ENCODE measurements at places on chromosomes 6 and 20.

GRCh38 chr6:19998541-19998940 is 161.4 kb downstream of the ID4 start:
- DNase-seq = no peak

DNA sequence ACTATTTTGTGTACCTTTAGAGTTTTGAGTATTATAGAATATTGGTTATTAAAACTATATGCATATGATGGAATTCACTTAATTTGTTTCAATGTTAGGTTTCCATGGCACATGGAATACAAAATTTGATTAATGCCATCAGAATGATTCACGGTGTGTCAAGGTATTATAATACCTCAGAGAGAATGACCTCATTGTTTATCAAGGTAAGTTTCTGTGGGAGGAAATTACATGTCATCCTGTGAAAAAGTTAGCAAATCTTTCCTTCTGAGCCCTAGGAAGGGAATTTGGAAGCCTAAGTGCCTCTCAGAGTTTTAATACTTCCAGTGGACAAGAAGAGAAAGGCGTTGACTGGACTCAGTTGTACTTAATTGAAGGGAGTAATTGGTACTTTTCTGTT is 40.8 kb downstream of the DNAH8 start:
- DNase-seq = no peak

DNA sequence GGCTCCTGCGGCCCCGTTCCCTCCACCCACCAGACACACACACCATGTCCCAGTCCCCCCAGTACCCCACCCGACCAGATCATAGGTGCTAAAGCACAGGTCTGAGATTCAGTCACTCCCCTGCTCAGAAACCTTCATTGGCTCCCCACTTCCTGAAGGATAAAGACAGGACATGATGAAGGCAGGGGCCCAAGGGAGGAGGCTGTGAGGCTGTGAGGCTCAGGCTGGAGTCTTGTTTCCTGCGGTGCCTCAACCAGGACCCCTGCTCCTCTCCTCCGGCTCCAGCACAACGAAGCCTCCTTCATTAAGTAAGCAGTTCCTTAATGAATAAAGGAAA is 81.1 kb downstream of the NCR2 start:
- DNase-seq = no peak

- no peak for DNase-seq
These were observed 19.5 kb downstream of the TMEM151B start for GRCh38 chr6:44289726-44290260.

- no peak for DNase-seq
These were observed 27.9 kb upstream of the TBC1D7 start for GRCh38 chr6:13355999-13356785.

DNA sequence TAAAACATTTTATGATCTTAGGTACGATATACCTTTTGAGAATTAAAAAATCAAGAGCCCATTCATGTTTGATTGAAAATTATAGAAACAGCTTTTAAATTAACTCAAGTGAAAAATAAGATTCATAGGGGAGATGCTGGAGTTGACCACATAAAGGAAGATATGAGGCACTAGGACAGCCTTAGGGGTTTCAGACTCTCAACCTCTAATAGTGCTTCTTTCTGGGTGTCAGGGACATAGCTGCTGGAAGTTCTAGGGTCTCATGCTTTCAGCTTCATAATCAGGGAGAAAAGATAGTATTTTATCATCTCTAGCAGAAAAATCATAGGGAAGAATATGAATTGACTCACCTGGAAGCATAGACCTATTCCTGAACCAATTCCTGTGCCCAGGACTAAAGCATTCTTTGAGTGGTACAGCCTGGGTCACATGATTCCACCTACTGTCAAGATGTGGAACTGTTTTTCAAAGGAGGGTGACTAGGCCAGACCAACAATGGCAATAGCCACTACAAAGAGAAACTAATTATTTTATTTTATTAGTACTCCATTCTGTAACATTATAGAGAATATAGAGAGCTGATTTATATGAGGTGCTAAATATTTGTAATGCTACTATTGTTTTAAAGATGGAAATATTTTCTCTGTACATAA is 27.8 kb upstream of the CENPW start:
- no peak for DNase-seq

- no peak for DNase-seq
These were observed 24.5 kb downstream of the CALHM6 start for GRCh38 chr6:116485559-116486184.
